ENCODE measurements at places on chromosomes 12 and 14.

GRCh38 chr14:64293976-64294671 is at the start of gene ESR2:
TSS of gene ESR2 (minus strand) at chr14:64294371. CDS start at chr14:64282985, 11,386 bp downstream.
- DNase-seq = peak; percentile 81

DNA sequence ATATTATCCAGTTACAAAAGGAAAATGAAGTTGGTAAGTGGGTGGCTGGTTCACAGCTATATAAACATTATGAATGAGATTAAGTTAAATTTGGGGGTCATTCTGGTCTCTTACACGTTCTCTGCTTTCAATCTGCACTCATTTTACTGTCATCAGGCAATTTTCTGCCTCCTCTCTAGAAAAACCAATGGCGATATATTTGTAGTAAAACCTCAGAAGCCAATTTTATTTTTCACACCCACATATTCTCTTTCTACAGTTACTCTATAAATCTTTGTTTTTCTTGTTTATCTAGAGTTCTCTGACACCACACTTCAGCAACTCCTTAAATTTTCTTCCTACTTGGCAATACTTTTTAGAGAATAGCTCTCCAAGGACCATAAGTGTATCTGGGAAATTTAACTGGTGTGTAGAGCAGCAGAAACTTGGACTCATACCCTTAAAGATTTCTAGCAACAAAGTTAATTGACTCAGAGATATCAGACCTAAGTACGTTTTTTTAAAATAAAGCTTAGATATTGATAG is 926.9 kb downstream of the TMTC2 start:
- DNase-seq = no peak

DNA sequence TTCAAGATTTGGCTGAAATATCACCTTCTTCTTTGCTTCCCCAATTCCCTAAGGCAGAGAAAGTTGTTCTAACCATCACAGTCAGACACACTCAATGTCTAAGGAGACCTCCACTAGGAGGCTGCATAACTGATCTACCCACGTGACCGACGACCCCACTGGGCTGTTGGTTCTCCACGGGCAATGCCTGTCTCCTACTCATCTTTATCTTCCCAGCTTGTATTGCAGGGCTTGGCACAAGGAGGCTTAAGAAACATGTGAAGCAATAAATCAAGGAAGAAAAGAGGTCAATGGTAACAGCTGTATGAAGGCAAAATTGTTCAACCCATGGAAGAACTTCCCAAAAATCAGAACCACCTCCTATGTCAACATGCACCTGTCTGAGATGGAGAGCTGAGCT is 27.1 kb downstream of the NT5DC3 start:
- DNase-seq = no peak

DNA sequence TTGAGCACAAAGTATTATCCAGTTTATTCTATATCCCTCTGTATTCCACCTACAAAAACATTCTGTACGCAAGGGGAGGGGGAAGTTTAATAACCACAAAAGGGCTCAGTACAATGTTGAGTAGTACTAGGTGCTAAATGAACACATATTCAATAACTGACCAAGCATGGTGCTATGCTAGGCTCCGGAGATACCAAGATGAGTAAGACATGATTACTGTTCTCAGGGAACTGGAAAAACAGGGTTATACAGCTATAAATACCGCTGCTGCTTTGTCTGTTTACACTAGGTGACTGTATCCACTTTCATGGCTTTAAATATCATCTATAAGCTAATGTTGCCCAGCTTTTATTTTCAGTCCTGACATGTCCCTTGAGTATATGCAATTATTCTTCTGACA is 135.8 kb downstream of the INSM2 start:
- no peak for DNase-seq

- no peak for DNase-seq
Measured at GRCh38 chr14:52402812-52403526, 88.9 kb downstream of the PTGER2 start.

- no peak for DNase-seq
Measured at GRCh38 chr14:74940956-74941565, 14.3 kb downstream of the PGF start.
